ENCODE measurements at places on chromosomes 13 and 19.

DNA sequence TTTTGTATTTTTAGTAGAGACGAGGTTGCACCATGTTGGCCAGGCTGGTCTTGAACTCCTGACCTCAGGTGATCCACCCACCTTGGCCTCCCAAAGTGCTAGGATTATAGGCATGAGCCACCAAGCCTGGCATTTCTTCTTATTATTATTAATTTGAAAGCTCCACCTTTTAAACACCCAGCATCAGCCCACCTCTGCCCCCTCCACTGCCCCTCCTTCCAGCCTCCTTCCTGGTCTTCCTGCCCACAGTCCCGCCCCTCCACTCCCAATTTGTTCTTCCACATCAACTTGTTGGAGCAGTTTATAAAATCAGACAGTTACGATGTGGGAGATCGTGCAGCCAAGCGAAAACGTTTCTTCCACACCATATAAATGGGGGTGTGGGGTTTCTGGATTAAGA is 7.8 kb upstream of the CLIP3 start:
- DNase-seq = no peak

DNA sequence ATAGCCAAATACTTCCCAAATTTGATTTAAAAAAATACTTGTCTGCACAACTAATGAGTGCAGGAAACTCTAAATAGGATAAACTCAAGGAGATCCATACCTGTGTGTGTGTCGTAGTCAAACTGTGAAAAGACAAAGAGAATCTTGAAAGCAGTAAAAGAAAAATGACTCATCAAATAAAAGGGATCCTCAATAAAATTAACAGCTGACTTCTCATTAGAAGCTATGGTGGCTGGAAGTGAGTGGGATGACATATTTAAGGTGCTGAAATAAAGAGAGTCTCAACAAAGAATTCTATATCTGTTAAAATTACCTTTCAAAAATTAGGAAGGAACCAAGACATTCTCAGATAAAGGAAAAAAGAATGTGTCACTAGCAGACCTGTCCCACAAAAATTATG is 13.7 kb downstream of the RNASEH2B start:
- no peak for DNase-seq

DNA sequence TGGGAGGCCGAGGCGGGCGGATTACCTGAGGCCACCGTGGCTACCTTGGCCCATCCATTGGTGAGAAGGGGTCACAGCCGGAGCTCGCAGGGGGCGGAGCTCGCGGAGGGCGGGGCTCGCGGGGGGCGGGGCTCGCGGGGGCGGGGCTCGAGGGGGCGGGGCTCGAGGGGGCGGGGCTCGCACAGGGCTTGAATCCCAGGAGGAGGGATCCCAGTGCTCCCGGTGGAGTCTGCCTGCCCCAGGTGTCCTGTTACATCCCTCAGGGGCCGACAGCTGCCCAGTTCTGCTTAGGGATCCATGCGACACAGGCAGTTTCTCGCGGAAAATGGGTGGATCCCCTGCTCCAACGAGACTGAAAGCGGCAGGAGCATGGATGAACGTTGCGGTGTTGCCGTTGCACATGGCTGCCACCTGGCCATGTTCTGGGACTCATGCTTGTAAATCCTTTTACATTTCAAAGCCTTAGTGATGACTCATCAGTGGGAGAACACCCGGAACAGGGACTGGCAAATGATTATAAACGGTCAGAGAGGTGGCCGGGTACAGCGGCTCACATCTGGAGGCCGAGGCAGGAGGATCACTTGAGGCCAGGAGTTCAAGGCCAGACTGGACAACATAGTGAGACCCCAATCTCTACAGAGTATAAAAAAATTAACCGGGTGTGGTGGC is 25.1 kb downstream of the TMPRSS9 start:
- DNase-seq = no peak

DNA sequence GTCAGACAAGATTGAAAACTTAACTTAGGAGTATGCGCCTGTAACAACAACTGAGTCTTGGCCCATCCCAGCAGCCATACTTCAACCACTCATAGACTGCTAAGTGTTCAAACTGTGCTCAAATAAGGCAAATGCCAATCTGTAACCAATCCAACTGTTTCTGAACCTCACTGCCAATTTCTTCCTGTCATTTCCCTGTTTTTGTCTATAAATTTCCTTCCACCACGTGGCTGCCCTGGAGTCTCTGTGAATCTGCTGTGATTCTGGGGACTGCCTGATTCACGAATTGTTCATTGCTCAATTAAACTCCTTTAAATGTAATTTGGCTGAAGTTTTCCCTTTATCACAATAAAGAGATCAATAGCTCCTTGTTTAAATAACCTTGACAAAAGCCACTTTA is 50.8 kb upstream of the FREM2 start:
- no peak for DNase-seq

DNA sequence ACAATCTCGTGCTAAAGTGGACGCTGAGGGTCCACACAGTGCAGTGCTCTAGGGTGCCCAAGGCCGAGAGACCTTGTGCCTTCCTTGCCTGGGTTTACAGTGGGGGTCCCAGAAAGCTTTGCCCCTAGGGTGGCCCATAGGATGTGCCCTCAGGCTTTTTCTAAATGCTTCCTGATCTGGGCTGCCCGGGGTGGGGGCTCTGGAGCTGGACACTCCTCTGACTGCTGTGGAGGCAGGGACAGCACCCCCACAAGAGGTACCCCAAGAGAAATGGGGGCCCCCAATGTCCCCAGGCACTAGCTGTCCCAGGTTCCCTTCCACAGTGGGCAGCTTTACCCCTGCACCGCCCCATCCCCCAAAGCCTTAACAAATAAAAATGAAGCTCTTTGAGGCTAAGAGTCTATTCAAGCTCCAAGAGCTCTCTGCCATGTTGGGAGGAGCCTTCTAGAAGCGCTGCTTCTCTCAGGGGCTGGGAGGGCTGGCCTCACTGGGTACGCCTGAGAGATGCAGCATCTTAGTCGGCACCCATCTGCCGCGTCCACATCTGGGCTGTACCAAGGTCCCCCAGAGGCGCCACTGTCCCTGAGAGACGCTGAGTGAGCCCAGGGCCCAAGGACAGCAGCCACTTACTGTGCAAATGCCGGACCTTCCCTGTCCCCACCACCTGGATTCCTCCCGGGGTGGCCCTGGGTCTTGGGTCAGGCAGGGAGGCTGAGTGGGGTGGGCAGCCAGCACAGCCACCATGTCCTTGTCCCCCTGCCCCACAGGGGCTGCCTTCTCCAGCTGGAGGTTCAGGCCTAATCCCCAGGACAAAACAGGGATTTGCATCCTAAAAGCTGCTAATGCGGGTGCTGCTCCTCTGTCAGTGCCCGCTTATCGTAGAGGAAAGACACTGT is 27.4 kb downstream of the CEBPA start:
- no peak for DNase-seq

GRCh38 chr19:4058693-4059452 is 7.8 kb downstream of the ZBTB7A start:
- no peak for DNase-seq

- no peak for DNase-seq
These were observed 23.9 kb upstream of the PSG4 start for GRCh38 chr19:43229315-43229714.

DNA sequence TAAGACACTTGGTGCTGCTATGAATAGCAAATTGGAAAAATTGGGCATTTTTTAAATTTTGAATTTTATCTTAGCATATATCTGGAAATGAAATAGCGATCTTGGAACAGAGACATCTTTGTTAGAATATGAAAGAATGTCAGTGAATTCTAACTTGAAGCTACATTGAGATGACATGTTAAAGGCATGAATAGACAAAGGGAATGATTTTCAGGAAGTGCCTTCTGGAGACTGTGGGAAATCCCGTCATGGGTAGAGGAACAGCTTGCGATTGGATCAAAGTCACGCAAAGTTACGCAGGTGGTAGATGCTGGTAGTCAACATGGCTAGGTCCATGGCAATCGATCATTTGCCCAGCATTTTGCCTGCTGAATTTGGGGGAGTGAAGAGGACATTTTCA is 43.5 kb downstream of the LRCH1 start:
- no peak for DNase-seq

- DNase-seq = no peak
These were observed 17.0 kb upstream of the PRR20A start for GRCh38 chr13:57123681-57124080.

DNA sequence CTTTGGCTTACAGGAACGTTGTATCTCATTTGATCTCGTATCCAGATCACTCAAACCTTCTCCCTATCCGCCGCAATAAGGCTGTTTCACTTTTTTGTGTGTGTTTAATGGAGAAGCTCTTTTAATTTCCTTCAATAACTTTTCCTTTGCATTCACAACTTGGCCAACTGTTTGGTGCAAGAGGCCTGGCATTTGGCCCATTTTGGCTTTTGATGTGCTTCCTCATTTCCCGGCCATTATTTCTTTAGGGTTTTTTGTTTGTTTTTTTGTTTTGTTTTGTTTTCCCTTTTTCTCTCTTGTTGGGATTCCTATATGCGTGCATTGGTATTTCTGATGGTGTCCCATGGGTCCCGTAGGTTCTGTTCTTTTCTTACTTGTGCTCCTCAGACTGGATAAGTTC is 6.1 kb upstream of the UPF3A start:
- no peak for DNase-seq

DNA sequence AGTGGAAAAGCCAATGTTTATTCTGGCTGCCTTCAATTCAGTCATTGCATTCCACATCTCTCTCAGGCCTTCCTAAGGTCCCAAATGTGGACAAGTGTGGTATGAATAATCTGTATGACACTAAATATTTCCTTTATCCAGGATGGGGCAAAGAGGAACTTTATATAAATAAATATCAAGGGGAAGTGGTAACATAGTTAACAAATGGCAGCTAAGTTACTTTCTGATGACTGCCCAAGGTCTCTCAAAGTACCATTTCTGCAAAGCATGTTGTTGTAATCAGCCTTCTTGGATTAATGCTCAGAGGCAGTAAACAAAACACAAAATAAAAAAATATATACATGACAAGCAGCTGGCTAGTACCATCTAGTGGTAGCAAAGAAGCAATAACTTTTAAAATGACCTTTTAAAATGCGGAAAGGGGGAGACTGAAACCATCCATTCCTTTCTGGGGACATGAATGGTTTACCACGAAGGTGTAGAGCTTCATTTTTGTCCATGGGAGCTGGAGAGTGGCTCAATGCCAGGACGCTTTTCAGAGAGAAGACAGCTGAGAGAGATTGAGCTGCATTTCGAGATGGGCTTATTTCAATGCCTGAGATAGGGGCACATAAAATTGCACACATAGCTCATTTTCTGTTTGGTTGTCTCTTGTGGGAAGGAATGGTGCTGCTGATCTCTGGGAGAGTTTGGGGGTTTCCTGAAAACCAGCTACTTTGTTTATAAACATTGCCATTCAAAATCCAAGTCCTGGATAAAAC is 259.2 kb downstream of the RFC3 start:
- no peak for DNase-seq

DNA sequence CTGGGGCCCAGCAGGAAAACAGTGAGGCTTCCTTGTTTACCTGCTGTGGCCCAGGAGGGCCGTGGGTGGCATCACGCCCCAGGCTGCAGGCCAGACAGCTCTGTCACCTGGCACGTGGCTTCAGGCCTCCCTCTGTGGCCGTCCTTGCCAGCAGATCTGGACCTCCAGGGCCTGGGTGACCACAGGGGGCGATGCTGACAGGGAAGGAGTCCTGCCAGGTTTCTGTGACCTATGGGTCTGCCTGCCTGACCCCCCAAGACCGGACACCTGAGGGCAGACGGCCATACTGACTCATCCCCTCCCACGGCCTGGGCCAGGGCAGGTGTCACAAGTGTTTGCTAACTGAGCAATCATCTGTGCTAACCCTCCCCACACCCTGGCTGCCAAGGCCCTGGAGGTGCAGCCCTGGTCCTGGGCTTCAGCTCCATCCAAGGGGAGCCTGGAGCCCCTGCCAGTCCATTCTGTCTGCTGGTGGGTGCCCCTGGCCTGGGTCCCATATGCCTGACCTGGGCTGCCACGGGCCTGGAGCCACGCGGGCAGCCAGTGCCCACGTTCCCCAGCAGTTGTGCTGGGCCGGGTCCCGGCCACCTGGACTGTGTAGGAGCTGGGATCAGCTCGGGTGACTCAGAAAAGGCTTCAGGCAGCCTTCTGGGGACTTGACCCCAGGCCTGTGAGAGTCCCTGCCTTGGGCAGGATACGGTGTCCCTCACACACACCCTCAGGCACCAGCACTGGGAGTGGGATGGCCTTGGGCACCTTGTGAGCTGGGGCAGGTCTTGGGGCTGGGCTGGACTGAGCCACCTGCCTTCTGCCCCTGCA is 3.7 kb downstream of the CDC34 start:
- DNase-seq = no peak

DNA sequence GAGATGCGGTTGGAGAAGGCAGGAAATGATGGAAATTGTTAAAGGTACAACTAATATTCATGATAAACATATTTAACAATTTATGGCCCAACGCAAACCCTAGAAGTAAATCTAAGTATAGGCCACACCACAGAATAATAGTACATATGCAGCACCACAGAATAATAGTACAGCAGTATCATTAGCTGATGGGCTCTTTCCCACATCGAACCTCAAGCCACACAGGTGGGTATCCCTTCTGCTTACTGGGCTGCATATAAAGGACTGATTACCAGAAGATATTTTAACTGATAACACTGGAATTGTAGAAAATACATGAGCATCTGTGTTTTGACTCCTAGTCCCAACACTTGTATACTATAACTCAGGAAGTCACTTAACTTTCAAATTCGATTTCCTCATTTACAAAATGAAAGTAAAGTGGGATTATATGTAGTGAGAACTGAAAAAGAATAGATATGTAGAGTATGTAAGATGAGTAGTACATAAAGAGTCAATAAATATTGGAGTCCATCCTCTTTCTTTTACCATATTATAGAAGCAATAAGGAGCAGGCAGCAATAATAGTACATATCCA is 91.5 kb downstream of the TSC22D1 start:
- DNase-seq = no peak

DNA sequence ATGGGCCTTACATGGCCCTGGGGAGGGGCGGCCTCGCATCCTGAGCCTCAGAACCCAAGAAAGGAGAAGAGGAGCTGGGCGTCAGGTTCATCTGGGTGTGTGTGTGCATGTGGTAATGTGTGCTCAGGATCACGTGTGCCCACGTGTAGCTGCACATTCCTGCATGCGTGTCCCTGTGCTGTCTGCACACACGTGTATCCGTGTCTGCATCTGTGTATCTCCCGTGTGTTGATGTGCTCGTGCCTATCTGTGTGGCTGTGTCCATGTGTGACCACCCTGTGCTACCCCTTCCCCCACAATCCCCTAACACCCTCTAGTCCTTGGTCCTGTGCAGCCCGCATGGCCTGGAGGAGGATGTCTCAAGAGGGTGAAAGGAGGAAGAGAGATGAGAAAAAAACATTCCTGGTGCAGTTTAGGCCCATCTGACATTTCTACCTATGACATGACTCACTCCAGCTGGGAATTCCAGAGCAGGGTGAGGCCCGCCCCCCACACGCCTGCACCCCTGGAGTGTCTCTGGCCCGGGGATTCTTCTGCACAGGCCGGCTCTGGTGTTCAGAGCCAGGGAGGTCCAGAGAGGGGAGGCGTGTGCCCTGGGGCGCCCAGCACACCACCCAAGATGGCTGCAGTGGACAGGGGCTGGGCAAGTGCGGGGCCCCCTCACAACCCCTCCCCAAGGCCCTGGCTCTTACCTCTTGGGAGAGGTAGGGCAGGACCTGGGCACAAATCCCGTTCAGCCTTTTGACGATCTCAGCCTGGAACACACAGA is 7.1 kb downstream of the TLE5 start:
- DNase-seq = no peak

GRCh38 chr19:58009666-58010301 is 7.2 kb upstream of the ZNF606 start:
- no peak for DNase-seq

- no peak for DNase-seq
These were observed 79.4 kb downstream of the FOXO1 start for GRCh38 chr13:40586886-40587565.

GRCh38 chr19:48325265-48325910 is at the start of gene EMP3:
Gene EMP3, plus strand, starts transcription at chr19:48325552. Its CDS starts 1,293 bp downstream, at chr19:48326845.
- DNase-seq = peak; percentile 74
